ENCODE measurements at places on chromosomes 3 and 15. TPM values are rescaled to one million over a fixed set of nuclear protein-coding genes. Genes with fewer than 3 reads are reported as not detected.
A peak's percentile ranks its signal among the peaks of the same experiment; 100 is the strongest.

Gene LRIG1
- polyA plus RNA-seq, result 0.05 TPM

DNA sequence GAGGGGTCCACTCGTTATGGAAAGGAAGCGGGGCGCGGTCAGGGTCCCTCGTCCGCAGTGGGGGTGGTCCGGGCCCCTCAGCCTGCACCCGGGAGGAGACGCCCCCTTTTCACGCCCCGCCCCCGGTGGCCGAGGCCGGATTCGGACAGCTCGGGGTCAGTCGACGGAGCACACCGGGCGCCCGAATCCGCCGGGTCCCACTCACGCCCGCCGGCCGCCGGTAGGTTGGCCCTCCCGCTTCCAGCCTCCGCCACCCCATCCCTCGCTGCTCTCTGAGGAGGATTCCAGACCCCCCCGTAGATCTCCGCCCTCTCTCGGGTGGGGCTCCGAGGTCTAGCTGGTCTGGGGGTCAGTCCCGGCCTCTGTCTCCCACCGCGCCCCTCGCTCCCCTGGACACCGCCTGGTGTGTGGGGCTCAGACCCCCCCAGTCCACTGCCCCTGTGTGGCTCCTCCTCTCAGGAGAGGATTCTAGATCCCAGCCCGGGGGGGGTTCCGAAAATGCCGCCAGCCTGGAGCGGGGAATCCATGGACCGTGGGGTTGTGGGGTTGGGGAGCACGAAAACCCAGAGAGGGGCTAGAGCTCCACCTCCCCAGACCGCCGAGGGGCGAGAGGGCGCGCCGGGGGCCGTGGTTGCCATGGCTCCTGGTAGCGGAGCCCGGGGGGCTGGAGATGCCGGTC, 725 bp downstream of the CHL1 start:
- no peak overlapping the region for H3K27ac ChIP-seq
- no peak for DNase-seq
- H3K4me1 ChIP-seq, result no peaks in the 10 kb centered on the region
- H3K27me3 ChIP-seq, result no peaks in the 10 kb centered on the region
- no peak overlapping the region for H3K4me3 ChIP-seq

DNA sequence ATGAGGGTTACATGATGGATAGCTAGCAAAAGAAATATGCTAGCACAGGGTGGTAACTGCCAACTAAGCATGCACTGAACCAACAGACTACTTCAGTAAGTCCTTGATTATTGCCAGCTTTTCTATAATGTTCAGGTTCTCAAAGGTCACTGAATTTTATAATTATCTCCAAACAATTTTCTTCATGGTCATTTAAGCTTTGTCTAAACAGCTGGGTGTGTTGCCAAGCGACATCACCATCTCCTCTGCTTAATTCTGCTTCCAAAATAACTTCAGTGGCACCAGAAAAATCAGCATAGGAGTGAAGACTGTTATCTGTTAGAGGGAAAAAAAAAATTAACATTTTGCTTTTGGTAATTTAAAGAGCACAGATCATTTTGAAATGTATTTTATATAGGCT, 54.6 kb upstream of the TOP2B start:
- H3K27ac ChIP-seq, result no peak overlapping the region
- no peak overlapping the region for H3K4me3 ChIP-seq
- H3K36me3 ChIP-seq, result peaks cover 23% of the 10 kb centered on the region

- DNase-seq, result no peak
- H3K27me3 ChIP-seq, result peaks cover 90% of the 10 kb centered on the region
- H3K4me1 ChIP-seq, result no peaks in the 10 kb centered on the region
- no peaks in the 10 kb centered on the region for H3K36me3 ChIP-seq
These were observed 27.7 kb downstream of the C15orf39 start for GRCh38 chr15:75229191-75230015.

- no peaks in the 10 kb centered on the region for H3K36me3 ChIP-seq
- no peak for DNase-seq
- H3K27me3 ChIP-seq, result no peaks in the 10 kb centered on the region
These were observed 578.1 kb downstream of the FHIT start for GRCh38 chr3:60673123-60673522.

DNA sequence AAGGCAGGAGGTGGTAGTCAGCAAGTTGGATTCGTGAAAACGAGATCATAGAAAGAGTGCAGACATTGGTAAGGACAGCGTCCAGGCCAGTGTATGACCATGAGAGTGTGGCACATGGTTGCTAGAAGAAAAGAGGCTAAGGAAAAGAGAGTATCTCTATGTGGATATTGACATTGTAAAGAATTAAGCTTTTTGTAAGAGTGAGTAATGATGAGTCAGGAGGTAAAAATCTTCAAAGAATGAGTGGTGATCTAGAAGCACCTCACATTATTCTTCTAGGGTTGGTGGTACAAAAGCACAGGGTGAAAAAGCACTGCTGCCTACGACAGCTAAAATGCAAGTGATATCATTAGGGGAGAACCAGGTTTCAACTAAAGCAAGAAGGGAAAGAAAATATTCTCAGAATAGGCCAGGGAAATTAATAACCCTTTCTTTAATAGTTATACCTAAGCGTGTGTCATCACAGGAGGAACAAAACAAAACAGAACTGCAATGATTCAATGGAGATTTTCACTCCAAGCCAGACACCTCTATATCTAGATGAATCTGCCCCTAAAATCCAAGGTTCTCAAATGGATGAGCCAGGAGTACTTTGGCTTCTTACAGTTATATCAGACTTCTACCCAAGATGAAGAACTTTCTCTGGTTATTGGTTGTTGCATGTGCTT, 884.7 kb downstream of the NAALADL2 start:
- H3K27me3 ChIP-seq, result no peaks in the 10 kb centered on the region
- H3K27ac ChIP-seq, result no peak overlapping the region
- no peak for DNase-seq
- H3K4me1 ChIP-seq, result no peaks in the 10 kb centered on the region
- no peaks in the 10 kb centered on the region for H3K36me3 ChIP-seq

DNA sequence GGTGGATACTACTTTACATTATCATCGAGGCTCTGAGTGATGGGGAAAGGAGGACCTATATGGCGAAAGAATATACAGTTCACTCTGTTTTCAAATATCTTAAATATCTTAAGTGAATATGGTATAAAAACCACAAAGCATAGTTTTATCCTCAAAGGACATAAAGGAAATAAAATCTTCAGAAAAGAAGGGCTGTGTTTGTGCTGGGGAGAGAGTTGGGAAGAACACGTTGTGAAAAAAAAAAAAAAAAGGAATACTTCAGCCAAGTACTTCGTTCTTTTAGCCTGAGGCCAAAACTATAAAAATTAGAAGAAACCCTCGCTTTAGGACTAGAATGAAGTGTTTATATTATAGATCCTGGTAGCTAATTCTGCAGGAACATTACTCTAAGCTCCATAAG, 10.2 kb upstream of the TMEM212 start:
- no peak overlapping the region for H3K27ac ChIP-seq
- H3K4me1 ChIP-seq, result peaks cover 15% of the 10 kb centered on the region
- no peak overlapping the region for H3K4me3 ChIP-seq
- no peak for DNase-seq

- H3K27ac ChIP-seq, result no peak overlapping the region
- peaks cover 30% of the 10 kb centered on the region for H3K36me3 ChIP-seq
- no peaks in the 10 kb centered on the region for H3K27me3 ChIP-seq
- peak; percentile 27 for DNase-seq
- H3K4me1 ChIP-seq, result no peaks in the 10 kb centered on the region
- H3K4me3 ChIP-seq, result no peak overlapping the region
These were observed 52.0 kb downstream of the SNRK start for GRCh38 chr3:43338295-43338694.
